Effector memory CD8-positive, alpha-beta T cell (primary cell): ENCODE measurements at places on chromosomes 5 and 9.

- no peak for DNase-seq
Observed at GRCh38 chr9:107740088-107740980, 250.8 kb upstream of the KLF4 start.

DNA sequence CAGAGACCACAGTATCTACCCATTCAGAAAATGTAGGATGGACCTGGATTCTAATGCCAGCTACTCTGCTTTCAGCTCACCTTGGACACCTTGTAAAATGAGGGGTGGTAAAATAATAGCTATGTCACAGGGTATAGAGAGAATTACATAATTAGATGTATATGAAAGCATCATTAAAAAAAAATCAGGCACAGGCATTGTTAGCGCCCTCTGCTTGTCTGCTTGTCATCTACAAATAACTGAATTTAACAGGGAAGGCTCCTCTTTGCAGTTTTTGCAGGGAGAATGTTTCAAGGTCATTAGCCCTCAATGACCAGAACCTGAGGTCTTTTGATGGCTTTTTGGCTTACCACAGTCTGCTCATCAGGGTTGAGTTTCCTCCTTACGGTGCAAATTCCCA, 58.0 kb downstream of the GPR21 start:
- no peak for DNase-seq

DNA sequence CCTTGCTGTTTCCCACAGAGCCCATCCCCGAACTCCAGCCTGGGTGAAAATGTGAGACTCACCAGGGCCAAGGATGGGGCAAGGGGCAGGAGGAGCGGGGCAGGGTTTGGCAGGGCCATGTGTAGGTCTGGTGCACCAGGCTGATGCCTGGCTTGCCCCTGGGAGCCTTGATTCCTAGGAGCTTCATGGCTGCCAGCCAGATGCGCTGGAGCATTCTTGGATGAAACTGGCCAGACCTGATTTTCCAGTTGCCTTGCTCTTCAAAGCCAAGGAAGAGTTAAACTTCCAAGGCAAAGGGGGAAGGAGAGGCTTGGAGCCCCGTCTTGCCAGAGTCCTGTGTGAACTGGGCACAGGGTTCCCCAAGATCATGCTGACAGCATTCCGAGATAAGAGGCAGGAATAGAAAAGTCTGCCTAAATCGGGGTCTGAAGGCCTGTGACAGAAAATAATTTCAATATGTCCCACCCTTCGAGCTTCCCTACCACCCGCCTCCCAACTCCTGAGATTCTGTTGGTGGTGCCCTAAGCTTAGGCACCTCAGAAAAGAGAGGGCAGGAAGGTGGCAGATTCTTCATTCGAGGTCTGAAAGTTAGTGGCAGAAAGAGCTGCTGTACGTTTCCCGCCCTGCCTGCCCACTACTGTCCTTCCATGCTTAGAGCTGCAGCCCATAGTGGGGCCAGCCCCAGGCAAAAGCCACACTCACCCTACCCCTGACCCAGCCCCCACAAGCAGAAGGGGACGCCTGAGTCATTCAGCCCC, 20.4 kb downstream of the FAT2 start:
- no peak for DNase-seq

DNA sequence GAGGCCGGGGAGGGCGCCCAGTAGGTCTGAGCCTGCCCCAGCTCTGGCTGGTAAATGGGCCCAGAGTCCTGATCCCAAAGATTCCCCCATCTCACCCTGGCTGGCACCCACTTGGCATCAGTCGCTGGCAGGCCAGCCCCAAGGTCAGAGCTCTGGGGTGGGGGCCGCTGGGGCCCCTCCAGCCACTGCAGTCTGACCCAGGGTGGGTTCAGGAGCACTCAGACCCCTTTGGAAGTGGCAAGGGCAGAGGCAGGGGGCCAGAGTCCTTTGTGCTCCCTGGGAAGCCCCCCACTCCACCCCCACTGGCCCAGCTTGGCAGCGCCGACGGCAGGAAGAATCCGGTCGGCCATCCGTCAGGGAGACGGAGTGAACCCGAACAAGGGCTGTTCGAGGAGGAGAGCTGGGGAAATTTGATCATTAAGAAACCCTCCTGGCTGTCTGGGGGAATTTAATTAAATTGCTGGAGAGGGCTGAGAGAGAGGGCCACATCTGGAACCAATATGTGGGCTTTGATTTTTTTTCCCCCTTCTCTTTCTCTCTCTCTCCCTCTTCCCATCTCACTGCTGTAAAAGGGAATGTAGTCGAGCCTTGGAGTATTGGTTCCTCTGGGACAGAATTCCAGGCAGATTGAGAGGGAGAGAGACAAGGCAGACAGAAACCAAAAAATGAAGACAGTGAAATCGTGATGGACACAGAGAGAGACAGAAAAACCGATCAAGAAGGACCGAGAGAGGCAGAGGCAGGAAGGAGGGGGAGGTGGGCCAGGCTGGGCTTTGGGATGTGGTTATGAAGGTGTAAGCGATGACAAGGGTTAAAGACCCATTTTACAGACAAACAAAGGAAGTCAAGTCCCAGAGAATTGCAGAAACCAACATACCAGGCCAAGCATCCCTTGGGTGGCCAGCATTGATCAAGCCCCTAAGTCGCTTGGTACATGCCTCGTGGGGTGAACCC, 8.1 kb upstream of the ASB6 start:
- DNase-seq: no peak

DNA sequence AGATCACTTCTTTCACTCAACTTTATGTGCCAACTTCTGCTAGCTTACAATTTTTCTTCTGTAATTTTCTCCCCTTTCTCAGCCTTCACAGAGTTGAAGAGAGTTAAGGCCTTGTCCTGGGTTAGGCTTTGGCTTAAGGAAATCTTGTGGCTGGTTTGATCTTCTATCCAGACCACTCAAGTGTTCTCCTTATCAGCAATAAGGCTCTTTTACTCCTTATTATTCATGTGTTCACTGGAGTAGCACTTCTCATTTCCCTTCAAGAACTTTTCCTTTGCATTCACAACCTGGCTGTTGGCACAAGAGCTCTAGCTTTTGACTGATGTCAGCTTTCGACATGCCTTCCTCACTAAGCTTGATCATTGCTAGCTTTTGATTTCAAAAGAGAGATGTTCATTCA, 86.9 kb upstream of the ALDH1B1 start:
- no peak for DNase-seq

GRCh38 chr9:32340361-32340760, 44.1 kb upstream of the ACO1 start:
- DNase-seq: no peak
